ENCODE measurements at places on chromosomes 5 and 9. TPM values are rescaled to one million over a fixed set of nuclear protein-coding genes. Genes with fewer than 3 reads are reported as not detected.

DNA sequence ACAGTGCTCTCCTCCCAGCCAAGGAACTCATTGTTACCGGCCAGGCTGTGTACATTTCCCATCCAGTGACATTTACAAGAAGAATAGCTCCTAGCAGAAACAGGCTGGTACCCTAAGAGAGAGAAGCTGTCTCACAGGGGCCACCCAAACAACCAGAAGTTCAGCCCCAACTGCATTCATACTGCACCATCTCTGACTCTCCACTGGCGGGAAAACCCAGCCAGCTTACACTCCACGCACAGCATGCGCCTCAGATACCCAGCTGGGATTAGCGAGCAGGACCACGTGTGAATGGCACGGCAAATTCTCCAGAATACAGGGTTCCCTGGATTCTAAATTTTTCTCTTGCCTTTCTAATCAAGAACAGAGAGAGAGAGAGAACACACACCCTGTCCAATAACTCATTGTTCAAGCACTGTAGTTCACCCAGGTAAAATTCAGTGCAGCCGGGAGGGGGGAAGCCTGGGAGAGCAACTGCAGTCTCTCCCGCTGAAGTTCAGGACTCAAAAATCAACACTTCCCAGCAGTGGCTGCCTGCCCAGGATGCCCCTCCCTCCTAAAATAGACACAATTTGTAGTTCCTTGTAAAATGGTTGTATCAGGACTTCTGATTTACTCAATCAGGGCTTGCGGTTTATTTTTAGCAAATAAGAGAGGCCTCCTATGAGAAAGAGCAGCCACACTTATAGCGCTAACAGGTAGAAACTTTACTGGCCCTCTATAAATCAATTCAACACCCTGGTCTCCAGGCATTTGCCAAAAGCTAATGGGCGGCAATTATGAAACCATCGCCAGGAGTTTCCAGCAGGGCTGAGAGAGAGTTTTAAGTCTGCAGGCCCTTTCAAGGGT lies 2.2 kb downstream of the COL23A1 start:
- no peak for DNase-seq

GRCh38 chr5:126965061-126965475 lies 65.3 kb downstream of the MARCHF3 start:
- no peak for DNase-seq

DNA sequence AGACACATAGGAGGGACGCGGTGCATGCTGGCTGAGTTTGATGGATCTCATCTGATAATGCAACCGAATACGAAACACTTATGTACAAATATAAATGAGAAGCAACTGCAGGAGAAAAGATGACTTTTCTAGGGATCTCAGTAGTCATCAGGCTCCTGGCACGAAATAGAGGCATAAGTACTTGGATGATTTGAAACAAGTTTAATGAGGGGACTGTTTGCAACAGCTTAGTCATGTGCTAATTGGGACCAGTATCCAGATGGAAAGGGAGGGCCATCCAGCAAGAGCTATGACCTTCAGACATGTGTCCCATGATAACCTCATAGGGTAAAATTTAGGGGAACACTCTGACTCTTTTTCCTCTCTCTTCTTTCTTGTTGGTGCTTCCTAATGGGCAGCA lies 123.0 kb downstream of the EGFLAM start:
- no peak for DNase-seq

DNA sequence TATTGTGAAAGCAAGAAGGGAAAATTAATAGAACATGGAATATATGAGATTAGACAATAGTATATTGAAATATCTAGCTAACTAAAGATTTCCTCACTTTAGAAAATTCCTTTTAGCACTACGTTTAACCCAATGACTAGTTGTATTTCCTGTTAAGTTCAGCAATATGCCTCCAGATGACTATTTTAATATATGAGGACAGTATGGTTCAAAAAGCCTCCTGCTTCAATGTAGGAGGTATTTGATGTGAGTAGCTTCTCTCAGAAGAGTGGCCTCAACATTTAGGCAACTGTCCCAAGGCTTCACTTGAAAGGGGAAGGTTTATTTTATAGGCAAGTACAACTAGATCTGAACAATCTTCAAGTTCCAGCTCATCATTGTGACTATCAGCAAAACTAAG lies 2.0 kb upstream of the MEF2C start:
- DNase-seq, result no peak

DNA sequence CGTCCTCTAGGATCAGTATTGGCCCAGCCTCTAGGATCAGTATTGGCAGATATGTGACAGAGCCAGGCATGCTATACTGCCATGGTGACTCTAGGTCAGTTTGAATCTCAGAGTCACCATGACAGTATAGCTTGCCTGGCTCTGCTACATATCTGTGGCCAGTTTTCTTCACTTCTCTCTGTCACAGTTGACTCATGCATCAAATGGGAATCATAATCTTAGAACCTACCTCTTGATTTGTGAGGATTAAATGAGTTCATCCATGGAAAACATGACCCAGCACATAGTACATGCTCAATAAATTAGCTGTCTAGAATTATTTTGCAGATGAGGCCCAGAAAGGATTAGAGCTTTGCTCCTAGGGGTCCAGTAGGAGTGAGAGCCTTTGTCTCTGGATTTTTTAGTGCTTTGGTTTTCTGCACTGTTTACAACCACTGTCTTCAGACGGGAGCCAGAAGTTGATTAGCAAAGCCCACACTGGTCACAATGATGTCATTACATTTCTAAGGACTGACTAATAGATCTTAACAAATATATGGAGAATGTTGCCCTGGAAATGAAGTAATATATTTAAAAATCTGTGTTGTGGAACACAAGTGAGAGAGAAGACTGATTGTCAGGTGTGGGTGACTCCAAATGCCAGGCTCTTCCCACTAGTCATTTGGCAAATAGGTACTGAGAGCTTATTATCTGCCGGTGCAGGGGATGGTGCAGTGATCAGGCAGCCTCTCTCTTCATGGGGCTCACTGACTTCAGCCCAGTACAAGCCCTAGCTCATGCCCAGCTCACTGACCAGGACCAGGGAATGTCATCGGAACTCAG lies 76.0 kb downstream of the COL15A1 start:
- no peak for DNase-seq

GRCh38 chr9:138077126-138077525 lies 199.5 kb downstream of the CACNA1B start:
- no peak for DNase-seq

GRCh38 chr5:10702040-10702629 lies 58.9 kb downstream of the DAP start:
- no peak for DNase-seq

- no peak for DNase-seq
Observed at GRCh38 chr9:130565792-130566191, 13.6 kb upstream of the FUBP3 start.

DNA sequence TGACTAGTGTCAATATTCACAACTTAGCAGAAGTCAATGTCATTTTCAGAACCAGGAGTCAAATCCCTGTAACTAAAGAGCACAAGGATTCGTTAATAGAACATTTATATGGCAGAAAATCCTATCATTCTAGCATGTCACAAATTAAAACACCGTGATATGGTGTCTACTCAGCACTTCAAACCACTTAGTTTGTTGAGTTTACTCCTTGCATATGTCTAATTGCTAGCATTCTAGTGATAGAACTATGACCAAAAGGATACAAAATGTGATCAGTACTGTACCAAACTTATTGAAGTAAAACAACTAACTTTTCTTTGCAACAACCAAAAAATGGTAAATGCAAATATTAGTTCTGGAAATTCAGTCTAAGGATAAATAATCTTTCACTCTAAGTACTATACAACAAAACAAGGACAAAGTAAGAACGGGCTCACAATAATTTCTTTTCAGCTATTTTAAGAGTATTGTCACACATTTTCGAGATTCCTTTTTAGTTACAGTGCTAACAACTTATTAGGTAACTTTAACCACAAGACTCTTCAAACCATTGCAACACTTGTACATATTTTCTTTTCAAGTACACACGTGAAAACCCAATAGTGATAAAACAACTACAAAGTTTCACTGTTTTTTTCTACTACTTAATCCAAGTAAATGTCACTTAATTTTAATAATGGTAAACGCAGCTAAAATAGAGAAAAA lies 845.2 kb upstream of the CDH10 start:
- peak; percentile 31 for DNase-seq

DNA sequence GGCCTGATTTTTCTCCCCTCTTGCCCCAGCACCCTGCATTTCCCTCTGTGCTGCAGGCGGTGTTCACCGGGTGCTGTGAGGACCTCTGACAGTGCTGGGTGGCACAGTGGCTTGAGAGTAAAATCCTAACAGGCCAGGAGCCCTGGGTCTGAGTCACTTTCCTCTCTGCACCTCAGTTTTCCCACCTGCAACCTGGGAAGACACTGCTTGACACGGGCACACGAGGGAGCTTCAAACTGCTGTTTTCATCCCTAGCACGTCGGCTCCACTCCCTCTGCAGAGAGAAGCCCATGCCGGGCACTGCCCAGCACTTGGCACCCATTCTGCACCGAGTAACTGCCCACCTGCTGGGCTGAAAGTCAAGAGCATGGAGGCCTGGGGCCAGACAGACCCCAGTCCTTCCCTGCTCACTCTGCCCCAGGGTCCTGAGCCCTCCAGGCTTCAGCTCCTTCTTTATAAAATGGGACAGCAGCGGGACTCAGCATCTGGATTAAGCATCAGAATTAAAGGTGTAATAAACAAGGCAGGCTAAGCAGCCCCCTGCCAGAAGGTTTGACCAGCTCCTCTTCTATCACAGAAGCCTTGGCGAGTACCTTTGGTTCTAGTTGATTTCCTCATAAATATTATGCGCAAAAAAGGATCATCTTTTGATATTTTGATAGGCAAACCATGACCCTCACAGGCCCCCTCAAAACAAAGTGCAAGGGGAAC lies 5.2 kb downstream of the GFI1B start:
- DNase-seq, result no peak

GRCh38 chr5:31987985-31988710 lies 186.0 kb downstream of the GOLPH3 start:
- DNase-seq, result no peak

DNA sequence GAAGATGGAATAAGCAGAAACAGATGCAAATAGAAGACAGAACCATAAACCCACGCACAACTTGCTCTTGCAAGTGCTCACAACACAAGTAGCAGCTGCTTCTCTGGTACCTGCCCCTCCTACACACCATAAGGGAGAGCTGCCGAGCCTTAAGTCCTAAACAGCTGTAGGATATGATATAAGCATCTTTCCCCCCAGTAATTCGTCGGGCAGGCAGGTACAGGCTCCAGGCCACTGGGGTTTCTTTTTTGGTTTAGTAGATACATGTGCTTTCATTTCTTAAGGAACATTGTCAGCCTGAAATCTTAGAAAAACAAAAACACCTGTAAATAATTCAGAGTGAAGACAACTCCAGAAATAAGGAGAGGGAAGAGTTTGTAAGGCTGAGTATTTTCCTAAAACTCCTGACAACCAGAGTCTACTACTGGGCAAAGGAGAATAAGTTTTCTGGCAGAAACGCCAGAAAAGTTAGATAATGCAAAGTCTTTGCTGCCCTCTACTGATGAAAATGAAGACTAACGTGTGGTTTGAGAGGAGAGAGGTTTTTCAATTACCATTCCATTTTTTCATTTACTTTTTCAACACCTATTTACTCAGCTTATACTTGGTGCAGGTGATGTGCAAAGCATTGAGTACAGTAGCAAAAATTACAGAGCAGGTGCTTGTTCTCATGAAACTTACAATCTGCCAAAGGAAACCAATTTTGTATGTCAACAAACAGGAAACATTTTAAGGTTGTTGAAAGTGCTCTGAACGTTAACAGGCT lies 20.1 kb upstream of the TCERG1 start:
- peak; percentile 39 for DNase-seq

DNA sequence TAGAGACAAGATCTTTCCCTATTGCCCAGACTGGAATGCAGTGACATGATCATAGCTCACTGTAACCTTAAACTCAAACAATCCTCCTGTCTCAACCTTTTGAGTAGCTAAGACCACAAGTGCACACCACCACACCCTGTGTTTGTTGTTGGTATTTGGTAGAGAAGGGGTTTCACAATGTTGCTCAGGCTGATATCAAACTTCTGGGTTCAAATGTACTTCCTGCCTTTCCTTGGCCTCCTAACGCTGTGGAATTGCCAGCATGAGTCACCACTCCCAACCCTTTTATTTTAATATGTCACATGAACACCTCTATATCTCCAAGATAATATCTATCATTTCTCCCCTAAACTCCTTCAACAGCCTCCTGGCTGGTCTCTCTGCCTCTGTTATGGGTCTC lies 719.0 kb downstream of the PTPRD start:
- no peak for DNase-seq

DNA sequence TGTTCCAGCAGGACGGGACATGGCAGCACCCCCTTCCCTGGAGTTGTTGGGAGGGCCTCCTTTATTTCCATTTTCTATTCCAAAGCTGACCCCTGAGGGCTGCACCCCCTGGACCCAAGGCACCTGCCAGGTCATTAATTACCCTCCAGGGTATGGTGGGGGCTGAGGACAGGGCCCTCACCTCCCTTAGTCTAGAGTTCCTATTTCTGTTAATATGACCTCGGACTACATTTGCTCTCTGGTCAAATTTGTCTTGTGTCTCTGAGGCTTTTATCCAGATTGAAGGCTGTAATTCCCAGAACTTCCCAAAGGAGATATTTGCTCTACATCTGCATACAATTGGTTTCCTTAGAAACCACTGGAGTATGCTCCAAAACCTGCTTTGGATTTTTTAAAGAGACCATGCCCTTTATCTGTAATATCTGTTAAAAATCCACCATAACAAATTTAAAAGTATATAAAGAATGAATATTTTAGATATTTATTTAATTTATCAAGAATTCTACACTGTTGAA lies 16.8 kb downstream of the PHF2 start:
- no peak for DNase-seq

DNA sequence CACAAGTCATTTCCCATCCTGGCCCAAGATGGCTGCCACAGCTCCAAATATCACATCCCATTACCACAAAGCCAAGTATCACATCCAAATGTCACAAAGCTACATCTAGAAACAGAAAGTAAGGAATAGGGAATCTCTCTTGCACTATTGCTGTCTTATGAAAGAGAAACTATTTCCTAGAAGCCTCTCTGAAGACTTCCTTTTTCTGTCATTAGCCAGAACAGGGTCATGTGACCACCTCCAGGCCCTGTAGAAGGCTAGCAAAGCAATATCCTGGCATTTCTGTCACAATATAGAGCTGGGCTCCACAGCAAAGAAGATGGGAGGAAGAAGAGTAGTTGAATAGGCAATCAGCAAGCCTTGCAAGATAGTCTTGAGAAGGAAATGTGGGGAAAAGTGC lies 99.2 kb downstream of the SH3TC2 start:
- no peak for DNase-seq

The C6 gene
- total RNA-seq, result 2.5 TPM

The FBXW2 gene
- 43.1 TPM for total RNA-seq

The SPOCK1 gene
- not detected for total RNA-seq

The SEMA6A gene
- 2.9 TPM for total RNA-seq

The TAL2 gene
- not detected for total RNA-seq

The SHOC1 gene
- not detected for total RNA-seq

The ABCA2 gene
- 0.72 TPM for total RNA-seq

The ASPN gene
- total RNA-seq, result not detected

The SIL1 gene
- 30.0 TPM for total RNA-seq

The CNTNAP3 gene
- not detected for total RNA-seq
